Mucosa of gallbladder (tissue), 1 donor: ENCODE measurements at places on chromosomes 12 and 14.

- no peak for DNase-seq
These were observed 66.1 kb downstream of the DYRK2 start for GRCh38 chr12:67714648-67715047.

- no peak for DNase-seq
These were observed 173.5 kb downstream of the PRKD1 start for GRCh38 chr14:29754134-29754533.

- DNase-seq, result no peak
These were observed 4.1 kb downstream of the NFYB start for GRCh38 chr12:104133866-104134265.

DNA sequence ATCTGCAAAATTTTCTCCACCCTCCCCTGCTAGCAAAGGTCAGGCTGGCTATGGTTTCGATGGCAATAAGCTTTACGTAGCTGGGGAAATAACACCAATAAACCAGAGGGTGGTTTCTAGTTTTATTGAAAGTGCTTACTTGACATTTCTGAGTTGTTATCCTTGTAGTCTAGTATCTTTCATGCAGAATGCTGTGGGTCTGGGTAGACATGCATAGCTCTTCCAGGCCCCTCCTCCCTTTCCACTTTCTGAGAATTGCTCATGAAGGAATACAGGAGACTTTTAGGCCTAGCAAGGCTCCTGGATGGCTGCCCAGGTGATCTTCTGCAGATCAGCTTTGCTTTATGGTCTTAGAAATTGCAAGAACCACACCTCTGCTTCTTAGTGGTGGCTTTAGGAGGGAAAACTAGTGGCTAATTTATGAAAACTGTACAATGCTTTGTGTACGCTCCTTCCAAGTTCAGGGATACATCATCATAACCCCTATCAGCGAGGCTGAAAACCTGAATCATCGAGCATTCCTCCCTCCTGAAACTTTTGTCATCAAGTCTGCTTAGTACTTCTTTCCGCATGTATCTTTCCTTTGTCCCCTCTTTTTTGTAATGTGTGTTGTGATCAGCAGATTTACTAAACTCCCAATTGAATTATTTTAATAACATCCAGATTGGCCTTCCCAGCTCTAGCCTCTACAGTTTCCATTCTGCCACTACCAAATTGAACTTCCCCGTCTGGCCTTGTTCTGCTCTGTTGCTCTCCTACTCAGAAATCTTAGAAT is 473.0 kb downstream of the RAD51B start:
- no peak for DNase-seq

GRCh38 chr14:101877766-101878165 is 86.6 kb upstream of the DYNC1H1 start:
- no peak for DNase-seq

- DNase-seq, result peak; percentile 76
These were observed 10.3 kb upstream of the SERPINA3 start for GRCh38 chr14:94601884-94602391.

- no peak for DNase-seq
These were observed 11.5 kb downstream of the FOXA1 start for GRCh38 chr14:37583358-37584210.

DNA sequence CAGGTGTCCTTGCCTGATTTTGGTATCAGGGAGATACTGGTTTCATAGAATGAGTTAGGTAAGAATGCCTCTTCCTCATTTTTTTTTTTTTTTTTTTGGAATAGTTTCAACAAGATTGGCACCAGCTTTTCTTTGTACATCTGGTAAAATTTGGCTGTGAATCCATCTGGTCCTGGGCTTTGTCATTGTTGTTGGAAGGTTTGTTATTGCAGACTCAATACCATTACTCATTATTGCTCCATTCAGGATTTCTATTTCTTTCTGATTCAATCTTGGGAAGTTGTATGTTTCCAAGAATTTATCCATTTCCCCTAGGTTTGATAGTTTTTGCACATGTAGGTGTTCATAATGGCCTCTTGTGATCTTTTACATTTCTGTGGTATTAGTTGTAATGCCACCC is 126.0 kb upstream of the KITLG start:
- no peak for DNase-seq

- no peak for DNase-seq
These were observed 177.8 kb downstream of the KIF26A start for GRCh38 chr14:104316121-104316722.

DNA sequence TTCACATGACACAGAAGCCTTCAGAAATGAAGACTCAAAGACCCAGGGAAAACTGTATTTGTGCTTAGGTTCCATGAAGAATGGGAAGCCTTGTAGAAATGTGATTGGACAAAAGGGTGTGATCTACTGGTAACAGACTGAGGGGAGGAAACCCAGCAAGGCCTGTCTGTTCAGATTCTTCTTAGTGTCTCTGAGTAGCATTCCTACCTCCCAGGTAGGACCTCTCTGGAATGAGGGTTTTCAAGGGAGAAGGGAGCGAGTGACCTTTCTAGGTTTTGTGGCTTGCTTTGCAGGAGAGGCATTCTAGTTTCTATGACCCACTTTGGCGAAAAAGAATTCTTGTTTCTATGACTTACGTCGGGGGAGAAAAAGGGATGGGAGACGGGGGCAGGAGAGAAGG is 401.7 kb downstream of the DPF3 start:
- no peak for DNase-seq
